Naive thymus-derived CD8-positive, alpha-beta T cell (primary cell): ENCODE measurements at places on chromosomes 3 and 15. TPM values are rescaled to one million over a fixed set of nuclear protein-coding genes. Genes with fewer than 3 reads are reported as not detected.

DNA sequence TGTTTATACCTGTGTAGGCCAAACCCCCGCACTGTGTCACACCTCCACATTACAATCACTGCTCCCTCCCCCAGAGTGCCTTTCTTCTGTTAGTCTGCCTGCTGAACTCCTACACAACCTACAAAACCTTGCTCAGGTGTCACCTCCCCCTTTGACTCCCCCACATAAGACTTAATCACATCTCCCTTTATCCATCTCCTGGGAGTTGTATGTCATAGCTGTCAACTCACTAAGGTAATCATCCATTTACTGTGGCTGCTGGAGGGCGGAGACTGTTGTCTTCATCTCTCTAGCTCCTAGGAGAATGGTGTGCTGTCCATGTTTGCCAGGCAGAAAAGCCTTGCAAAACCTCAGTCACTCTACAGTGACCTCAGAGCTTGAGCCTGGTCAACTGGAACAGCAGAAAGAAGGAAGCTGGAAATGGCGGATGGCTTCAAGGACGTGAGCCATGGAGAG, 43.8 kb downstream of the ZNF710 start:
- no peaks in the 10 kb centered on the region for H3K27me3 ChIP-seq
- no peaks in the 10 kb centered on the region for H3K36me3 ChIP-seq
- no peak for DNase-seq

MEIS2 gene
- not detected for total RNA-seq

- DNase-seq: no peak
- H3K27ac ChIP-seq: no peak overlapping the region
- H3K4me3 ChIP-seq: no peak overlapping the region
- H3K36me3 ChIP-seq: no peaks in the 10 kb centered on the region
Observed at GRCh38 chr3:72308641-72309040, 523.7 kb upstream of the PROK2 start.

MGLL gene
- total RNA-seq: 0.34 TPM

DNA sequence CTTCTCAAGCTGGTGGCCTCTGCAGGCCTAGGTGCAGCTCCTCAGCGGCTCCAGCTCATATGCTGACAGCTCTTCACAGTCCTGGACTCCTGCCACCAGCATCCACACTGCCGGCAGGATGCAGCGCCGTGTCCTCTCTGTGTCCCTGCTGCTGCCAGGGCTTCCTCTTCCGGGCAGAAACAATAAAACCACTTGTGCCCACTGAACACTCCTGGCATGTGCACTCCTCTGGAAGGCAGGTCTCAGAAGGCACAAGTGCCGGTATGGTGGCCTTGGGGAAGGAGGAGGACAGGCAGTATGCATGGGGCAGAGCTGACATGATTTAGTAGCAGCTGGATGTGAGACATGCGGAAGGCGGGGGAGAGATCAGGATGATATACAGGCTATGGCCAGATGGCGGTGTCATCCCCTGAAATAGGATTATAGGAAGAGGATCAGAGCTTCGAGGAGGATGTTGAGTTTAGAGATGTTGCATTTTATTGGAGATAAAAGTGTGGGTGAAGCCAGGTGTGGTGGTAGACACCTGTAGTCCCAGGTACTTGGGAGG, 7.5 kb upstream of the MAN2A2 start:
- DNase-seq: no peak
- H3K27me3 ChIP-seq: no peaks in the 10 kb centered on the region
- no peaks in the 10 kb centered on the region for H3K36me3 ChIP-seq
